ENCODE measurements at places on chromosomes 3 and 15. TPM values are rescaled to one million over a fixed set of nuclear protein-coding genes. Genes with fewer than 3 reads are reported as not detected.

Gene CLDN11
- 7.0 TPM for total RNA-seq

DNA sequence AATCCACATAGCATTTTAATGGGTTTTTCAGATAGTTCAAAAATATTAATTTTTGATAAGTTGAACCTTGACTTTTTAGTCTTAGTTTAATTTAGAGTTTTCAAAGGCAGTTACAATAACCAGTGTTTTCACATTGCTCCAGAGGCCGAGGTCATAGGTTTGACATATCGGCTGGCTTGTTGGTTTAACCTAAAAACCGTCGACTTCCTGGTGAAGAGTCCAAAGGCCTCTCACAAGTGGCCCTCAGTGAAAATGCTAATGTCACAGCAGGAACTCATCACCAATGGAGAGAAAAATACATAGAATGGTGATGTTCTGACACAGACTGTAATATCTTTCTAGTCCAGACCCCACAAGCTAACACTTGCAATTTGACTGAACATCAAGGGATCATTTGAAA, 642.3 kb downstream of the PLOD2 start:
- H3K4me1 ChIP-seq, result no peaks in the 10 kb centered on the region
- H3K27ac ChIP-seq, result no peak overlapping the region
- no peaks in the 10 kb centered on the region for H3K36me3 ChIP-seq

DNA sequence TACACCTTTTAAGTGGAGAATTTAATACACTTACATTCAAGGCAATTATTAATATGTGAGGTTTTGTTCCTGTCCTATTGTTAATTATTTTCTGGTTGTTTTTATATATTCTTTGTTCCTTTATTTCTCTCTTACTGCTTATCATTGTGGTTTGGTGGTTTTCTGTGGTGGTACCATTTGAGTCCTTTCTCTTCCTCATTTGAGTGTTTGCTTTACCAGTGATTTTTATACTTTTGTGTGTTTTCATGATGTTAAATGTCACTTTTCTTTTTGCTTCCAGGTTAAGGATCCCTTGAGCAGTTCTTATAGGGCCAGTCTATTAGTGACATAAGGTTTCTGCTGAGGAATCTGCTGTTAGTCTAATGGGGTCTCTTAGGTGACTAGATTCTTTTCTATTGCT, 116.5 kb downstream of the LRRK1 start:
- H3K27me3 ChIP-seq, result no peaks in the 10 kb centered on the region
- H3K4me1 ChIP-seq, result no peaks in the 10 kb centered on the region
- DNase-seq, result no peak
- H3K36me3 ChIP-seq, result no peaks in the 10 kb centered on the region

- no peak for DNase-seq
- H3K27ac ChIP-seq, result no peak overlapping the region
- no peak overlapping the region for H3K4me3 ChIP-seq
- no peaks in the 10 kb centered on the region for H3K27me3 ChIP-seq
These were observed 169.3 kb downstream of the ADAMTS9 start for GRCh38 chr3:64518496-64518895.

DNA sequence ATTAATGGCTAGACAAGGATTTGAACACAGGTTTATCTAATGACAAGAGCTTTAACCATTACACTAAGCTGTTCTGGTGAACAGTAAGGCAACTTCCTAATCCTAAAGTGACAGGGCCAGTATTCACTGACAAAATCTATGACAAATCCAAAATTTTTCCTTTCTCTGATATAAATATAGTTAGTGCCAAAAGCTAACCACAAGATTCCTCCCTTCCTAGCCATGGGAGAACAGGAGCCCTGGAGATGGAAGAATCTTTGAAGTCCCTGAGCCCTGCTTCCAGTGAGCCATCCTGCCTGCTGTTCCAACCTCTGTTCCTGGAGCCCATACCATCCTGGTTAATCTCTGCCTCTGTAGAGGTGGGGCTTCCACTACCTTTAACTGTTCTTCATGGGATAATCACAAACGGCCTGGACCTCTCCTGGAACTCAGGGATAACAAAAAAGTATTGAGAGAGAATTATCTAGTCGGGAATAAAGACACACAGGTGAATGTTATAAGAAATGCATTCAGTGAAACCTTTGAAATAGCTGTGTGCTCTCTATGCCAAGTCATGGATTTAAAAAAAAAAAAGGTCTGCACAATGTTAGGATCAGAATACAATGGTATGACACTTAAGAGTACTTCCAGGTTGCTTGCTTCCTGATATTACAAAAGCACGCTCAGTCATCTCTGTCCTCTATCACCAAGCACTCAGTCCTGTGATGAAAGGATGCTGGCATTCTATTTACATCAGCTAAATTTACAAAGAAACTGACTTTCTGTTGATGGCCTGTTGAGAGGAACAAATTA, 235.8 kb downstream of the SUCLG2 start:
- H3K36me3 ChIP-seq, result no peaks in the 10 kb centered on the region
- no peak overlapping the region for H3K27ac ChIP-seq
- no peaks in the 10 kb centered on the region for H3K27me3 ChIP-seq
- no peak overlapping the region for H3K4me3 ChIP-seq
- no peaks in the 10 kb centered on the region for H3K4me1 ChIP-seq

- no peaks in the 10 kb centered on the region for H3K4me1 ChIP-seq
- H3K27ac ChIP-seq, result no peak overlapping the region
- no peak overlapping the region for H3K4me3 ChIP-seq
- H3K36me3 ChIP-seq, result no peaks in the 10 kb centered on the region
- no peaks in the 10 kb centered on the region for H3K27me3 ChIP-seq
These were observed 26.1 kb upstream of the ZNF280D start for GRCh38 chr15:56759450-56759845.

All from ascending aorta (tissue), 2 donors.